Activated effector memory CD4-positive, alpha-beta T cell treated with anti-CD3 and anti-CD28 coated beads, Interleukin-2, amount 50 U/mL, for 16 hours (primary cell): ENCODE measurements at places on chromosomes 13 and 19.
A peak's percentile ranks its signal among the peaks of the same experiment; 100 is the strongest.

DNA sequence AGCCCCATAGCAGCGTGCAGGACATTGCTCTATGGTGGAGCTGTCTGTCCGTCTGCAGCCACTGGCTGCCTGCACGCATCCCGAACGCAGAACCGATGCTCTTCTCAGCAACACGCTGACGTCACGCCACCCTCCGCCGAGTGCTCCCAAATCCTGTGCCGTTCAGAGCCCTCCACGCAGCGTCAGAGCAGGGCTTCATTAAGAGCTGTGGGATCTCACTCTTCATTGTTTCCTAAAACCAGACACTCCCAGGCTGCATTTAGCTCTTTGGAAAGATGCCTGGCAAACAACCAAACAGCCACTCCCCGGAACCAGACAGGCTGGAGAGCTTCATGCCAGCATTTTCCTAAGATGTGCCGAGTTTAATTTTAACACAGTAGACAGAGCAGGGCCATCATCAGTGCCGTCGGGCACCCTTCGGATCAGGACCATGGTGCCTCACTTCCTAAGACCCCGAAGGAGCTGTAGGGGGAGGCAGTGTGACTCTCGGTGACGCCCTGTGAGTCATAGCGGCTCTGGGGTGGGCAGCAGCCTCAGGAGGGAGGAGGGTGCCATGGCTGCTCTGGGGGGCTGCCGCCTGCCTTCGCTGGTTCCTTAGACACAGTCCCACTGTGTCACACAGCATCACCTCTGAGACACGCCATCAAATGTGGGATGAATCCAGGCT, 131.5 kb upstream of the MCF2L start:
- no peak for DNase-seq

DNA sequence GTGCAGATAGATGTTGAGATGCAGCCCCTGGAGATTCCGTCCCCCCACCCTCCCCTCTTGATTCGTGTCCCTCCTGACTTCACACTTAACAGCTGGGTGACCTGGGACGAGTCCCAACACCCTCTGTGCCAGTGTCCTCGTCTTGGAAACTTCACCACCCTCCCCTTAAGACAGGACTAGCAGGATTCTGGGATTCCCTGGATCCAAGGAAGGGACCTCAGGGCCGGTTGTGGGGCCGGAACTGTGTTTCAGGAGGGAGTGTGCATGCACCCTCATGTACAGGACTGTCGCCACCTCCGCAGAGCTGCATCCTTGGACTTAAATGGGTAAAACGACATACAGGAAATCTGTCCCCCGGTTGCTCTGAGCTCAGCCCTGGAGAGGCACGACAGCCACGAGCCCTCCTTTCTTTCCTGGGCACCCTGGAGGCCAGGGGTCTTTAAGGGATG, 990 bp downstream of the MYO9B start:
- peak; percentile 74 for DNase-seq

- no peak for DNase-seq
These were observed 1171.9 kb downstream of the EFNB2 start for GRCh38 chr13:105363261-105364190.

DNA sequence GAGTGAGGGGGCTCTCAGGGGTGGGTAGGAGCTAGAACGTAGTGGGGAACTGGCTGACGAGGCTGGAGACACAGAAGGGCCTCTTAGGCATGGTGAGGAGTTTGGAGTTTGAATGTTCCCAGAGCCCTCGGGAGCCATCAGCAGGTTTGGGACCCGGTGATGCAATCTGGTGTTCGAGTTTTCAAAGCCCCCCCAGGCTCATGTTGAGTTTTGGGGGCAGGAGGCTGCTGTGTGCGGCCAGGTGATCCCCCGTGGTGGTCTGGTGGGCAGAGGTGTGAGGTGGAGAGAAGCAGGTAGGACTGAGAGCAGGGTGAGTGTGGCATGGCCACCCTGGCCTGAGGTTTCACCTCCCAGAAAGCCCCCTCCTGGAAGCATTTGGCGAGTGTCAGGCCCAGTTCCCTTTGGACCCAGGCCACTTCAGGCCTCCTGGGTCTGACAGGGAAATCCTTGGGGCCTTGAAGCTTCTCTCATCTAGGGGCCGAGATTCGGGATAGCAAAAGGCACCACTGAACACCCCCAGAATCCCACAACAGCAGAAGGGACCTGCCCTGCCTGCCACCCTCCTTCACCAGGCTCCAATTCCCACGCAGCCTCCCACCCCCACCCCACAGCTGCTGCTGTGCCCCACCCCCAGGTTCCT, 1.2 kb downstream of the YJEFN3 start:
- no peak for DNase-seq

DNA sequence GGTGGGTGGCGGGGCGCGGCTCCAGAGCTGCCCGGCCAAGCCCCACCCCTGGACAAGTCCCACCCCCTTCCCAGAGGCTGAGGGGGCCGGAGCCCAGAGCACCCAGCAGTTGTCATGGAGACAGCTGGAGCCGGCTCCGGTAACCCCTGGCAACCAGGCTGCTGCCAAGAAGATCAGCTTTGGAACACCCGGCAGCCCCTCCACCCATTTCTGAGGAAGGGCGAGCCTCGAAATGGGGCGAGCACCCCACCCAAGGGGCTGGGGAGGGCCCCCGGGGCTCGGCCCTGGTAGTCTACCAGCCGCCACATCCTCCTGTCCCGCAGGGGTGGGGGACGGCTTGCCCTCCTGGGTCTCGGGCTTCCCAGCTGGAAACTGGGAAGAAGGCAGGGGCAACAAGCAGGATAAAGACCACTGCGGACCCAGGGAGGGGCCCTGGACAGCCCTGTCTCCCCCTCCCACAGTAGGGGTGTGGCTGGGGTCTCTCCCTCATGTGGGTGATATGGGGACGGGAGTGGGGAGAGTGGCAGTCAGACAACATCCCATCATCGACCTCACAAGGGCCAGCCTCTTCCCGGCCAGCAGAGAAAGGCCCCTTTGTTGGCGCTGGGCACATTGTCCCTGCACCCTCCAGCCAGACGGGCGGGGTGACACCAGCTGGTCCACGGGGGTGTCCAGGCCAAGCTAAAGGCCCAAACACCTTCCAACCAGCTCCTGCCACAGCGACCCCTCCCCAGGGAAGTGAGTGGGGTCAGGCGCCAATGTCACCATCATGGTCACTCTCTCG, 1.5 kb downstream of the CERS1 start:
- no peak for DNase-seq

GRCh38 chr13:40340368-40341095, 325.9 kb downstream of the FOXO1 start:
- no peak for DNase-seq

DNA sequence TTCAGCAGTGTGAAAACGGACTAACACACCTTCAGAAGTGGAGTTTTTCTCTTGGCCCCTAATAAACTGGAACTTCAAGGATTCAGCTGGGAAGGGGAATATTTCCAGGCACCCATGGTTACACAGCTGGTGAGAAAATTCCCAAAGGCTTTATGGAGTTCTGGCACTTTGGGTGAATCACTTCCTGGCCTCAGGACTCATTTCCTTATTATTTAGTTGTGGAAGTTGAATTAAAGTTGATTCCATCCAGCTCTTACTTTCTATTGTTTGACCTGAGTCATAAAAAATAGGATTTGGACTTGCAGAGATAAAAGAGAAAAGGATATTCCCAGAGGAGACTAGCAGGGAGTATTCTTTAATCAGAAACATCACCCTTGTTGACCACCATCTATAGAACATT, 882.1 kb downstream of the UQCRFS1 start:
- DNase-seq: no peak

- no peak for DNase-seq
These were observed 10.0 kb upstream of the C19orf33 start for GRCh38 chr19:38294090-38294489.

DNA sequence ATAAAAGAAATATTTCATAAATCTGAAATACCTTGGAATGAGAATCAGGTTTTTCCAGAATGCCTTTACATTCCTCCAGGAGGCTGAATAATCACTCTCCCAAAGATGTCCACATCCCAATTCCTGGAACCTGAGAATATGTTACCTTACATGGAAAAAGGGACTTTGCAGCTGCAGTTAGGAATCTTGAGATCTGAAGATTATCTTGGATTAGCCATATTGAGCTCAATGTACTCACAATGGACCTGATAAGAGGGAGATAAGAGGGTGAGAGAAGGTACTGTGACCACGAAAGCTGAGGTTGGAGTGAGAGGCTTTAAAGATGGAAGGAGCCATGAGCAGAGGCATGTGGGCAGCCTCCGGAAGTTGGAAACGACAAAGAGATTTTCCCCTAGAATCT, 36.8 kb upstream of the MBNL2 start:
- DNase-seq: no peak

GRCh38 chr13:52599848-52600603, 42.2 kb upstream of the HNRNPA1L2 start:
- DNase-seq: no peak

DNA sequence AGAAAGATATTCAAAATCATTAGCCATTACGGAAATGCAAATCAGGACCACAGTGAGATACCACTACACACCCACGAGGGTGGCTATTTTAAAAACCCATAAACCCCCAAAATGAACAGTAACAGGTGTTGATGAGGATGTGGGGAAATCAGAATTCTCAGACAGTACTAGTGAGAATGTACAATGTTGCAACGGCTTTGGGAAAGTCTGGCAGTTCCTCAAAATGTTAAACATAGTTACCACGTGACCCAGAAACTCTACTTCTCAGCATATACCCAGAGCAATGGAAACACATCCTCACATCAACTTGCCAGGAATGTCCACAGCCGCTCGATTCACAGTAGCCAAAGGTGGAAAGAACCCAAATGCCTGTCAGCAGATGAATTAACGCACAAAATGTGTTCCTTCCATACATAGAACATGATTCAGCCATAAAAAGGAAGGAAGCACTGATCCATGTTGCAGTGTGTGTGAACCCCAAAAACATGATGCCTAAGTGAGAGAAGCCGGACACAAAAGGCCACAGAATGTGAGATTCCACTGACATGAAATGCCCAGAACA, 7.0 kb downstream of the PLVAP start:
- DNase-seq: no peak

DNA sequence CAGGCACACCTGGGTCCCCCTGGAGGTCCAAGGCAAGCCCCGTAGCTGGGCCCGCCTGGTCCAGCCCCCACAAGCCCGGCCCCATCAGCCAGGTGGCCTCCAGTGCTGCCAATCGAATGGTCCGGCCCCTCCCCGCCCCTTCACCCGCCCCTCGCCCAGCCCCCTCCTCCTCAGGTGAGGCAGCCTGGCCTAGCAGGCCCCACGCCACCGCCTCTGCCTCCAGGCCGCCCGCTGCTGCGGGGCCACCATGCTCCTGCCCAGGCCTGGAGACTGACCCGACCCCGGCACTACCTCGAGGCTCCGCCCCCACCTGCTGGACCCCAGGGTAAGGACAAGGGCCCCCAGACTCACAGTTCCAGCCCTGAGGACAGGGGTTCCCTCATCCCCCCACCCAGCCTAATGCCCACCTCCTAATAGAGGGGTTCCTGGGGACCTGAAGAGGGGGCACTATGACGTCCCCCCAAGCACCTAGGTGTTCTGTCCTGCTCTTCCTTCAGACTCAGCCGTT, at the start of gene HPN:
Gene HPN (plus strand): TSS at position 174 of the 508 bp plus-strand sequence. CDS start 786 bp downstream, outside the sequence.
- no peak for DNase-seq

DNA sequence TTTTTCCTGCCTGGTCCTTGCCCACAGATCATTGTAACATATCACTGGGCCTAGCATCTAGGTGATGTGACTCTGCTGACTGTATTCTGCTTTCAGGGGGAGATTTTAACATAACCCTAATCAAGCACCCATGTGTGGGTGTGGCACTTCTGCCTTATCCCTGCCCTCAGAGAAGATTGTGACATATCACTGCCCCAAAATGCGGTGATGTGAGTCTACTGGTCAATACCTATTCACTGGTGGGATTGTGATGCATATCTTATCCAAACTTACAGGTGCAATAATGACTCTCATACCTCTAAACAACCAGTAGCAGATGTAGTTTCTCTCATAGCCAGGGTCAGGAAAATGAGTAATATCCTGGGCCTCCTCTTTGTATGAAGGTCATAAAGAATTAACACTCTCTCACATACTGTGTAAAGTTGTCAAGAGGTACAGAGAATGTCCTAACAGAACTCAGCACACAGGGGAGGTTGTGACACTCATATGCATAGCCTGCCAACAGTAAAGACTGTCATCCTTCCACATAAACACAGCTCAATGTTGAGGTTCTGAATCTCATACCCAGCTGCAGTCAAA, 12.1 kb upstream of the ZNF681 start:
- DNase-seq: no peak

DNA sequence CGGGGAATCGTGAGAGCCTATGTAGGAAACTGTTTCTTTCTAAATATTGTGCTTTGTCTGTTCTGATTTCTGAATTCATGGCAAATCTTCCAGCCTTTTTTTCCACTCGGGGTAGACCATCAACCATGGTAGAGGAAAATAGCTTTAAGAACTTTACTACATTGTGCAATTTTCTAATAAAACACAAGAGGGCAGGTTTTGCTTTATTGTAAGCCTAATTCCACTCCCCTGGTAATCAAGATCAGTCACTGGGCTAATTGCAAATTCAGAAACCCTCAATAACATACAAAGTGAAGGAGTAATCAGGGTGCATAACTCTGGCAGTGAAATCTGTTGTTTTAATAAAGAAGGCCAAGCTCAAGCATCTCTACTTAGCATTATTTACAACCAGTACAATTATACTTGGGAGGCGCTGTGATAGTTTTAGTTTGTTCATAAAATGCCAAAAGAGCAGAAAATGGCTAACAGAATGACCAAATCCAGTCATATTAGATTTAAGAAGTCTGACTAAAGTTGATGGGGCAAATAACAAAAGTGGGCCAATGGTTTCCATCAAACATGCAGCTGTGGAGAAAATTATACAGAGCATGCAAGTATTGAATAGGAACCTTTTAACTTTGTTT, 43.8 kb downstream of the DCT start:
- DNase-seq: no peak

- peak; percentile 87 for DNase-seq
These were observed 1.5 kb downstream of the RGCC start for GRCh38 chr13:41458761-41459431.

DNA sequence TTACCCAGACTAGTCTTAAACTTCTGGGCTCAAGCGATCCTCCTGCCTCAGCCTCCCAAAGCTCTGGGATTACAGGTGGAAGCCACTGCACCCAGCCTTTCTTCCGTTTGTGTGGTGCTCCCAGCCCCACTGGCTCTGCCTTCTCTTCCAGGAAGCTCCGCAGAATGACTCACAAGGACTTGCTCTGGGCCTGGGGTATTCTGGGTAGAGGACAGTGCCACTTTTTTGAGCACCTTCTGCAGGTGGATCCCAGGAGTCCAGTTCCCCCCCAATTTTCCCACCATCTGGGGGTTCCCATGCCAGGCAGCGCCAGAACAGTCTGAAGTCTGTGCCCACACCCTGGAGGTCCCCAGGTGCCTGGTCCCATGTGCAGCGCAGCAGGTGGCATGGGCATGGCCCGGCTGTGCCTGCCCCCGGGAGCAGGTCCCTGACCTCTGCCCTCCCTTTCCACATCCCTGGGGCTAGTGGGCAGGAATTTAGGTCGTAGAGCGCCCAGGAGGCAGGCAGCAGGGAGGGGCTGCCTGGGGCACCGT, 1.6 kb downstream of the REEP6 start:
- no peak for DNase-seq

GRCh38 chr13:113184568-113185440, 23.7 kb downstream of the PCID2 start:
- peak; percentile 76 for DNase-seq

GRCh38 chr19:10222201-10222890, 8.8 kb downstream of the S1PR2 start:
- DNase-seq: no peak

- no peak for DNase-seq
These were observed 255.9 kb upstream of the SOX21 start for GRCh38 chr13:94968040-94968756.
